ENCODE measurements at places on chromosomes 11 and 22. TPM values are rescaled to one million over a fixed set of nuclear protein-coding genes. Genes with fewer than 3 reads are reported as not detected.

Gene GGTLC3
- total RNA-seq = not detected

Gene DDTL
- 11.0 TPM for total RNA-seq

Gene HOATZ
- total RNA-seq = not detected

Gene OR52K1
- total RNA-seq = not detected

Gene RBM4
- 127 TPM for total RNA-seq

Gene P2RX3
- not detected for total RNA-seq

Gene KCNJ1
- not detected for total RNA-seq

Gene OR6Q1
- total RNA-seq = not detected

Gene OR52B4
- not detected for total RNA-seq

Gene MYO18B
- under 0.01 TPM for total RNA-seq

Gene ZC3H12C
- total RNA-seq = 11.3 TPM

Gene PIWIL4
- total RNA-seq = 9.9 TPM

Gene PACS1
- 59.8 TPM for total RNA-seq

Gene C11orf65
- 0.35 TPM for total RNA-seq

Gene HYLS1
- 3.0 TPM for total RNA-seq

Gene C11orf97
- not detected for total RNA-seq

Gene NXPE1
- not detected for total RNA-seq

Gene OVOL1
- total RNA-seq = not detected

Gene GLYATL2
- total RNA-seq = not detected

Gene CHRDL2
- total RNA-seq = not detected

Gene OR4A16
- not detected for total RNA-seq

Gene RAPSN
- total RNA-seq = 0.12 TPM

Gene PRDX5
- 378 TPM for total RNA-seq

Gene ANO3
- 0.23 TPM for total RNA-seq

Gene CSTPP1
- 6.7 TPM for total RNA-seq

Gene SLC22A25
- total RNA-seq = not detected

Gene UFD1
- 56.6 TPM for total RNA-seq

Gene TMPRSS4
- total RNA-seq = not detected

Gene KDM4D
- 0.60 TPM for total RNA-seq

Gene EMID1
- total RNA-seq = 0.08 TPM

Gene ANGPTL5
- total RNA-seq = not detected

Gene FIBIN
- 61.7 TPM for total RNA-seq

Gene MFRP
- total RNA-seq = not detected

Gene OR51B4
- not detected for total RNA-seq

Gene OR51I1
- not detected for total RNA-seq

Gene DBX1
- not detected for total RNA-seq

Gene OR4D10
- total RNA-seq = not detected

Gene CALCA
- total RNA-seq = not detected

Gene PRRG4
- total RNA-seq = not detected

Gene HSD17B12
- total RNA-seq = 51.4 TPM

Gene PAK1
- total RNA-seq = 14.9 TPM

Gene APOBEC3B
- total RNA-seq = 0.82 TPM

Gene ARHGAP20
- total RNA-seq = 1.3 TPM

Gene TMEM191C
- total RNA-seq = 0.82 TPM

Gene TANGO2
- 50.6 TPM for total RNA-seq

Gene PATE4
- total RNA-seq = not detected

Gene LRRC32
- total RNA-seq = 65.6 TPM

Gene APOL6
- 26.2 TPM for total RNA-seq

Gene RAG1
- total RNA-seq = 0.12 TPM
